Liver (tissue), 10 donors: ENCODE measurements at places on chromosomes 3 and 15. TPM values are rescaled to one million over a fixed set of nuclear protein-coding genes. Genes with fewer than 3 reads are reported as not detected.

DNA sequence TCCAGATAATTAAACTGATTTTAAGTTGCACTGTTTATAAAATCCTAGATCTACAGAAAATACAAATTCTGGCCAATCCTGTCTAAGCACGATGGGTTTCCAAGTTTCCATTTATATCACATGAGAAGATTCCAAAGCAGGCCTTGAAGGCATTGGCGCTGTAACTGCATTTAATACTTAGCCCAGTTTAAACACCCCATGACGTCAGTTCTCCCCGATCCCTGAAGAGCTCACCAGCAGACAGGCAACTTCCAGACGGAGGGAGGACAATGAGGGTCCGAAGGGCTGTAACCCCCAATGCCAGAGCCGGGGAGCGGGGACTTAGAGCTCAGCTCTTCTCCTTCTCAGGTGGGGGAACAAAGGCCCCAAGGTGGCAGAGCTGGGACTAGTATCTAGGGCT is 117.3 kb downstream of the XXYLT1 start:
- DNase-seq = no peak

The RASGRP1 gene
- 0.51 TPM for total RNA-seq

- no peak for DNase-seq
Measured at GRCh38 chr15:51132384-51133139, 37.9 kb upstream of the TNFAIP8L3 start.

- DNase-seq = no peak
Measured at GRCh38 chr15:22887157-22887951, 48.9 kb downstream of the NIPA2 start.

DNA sequence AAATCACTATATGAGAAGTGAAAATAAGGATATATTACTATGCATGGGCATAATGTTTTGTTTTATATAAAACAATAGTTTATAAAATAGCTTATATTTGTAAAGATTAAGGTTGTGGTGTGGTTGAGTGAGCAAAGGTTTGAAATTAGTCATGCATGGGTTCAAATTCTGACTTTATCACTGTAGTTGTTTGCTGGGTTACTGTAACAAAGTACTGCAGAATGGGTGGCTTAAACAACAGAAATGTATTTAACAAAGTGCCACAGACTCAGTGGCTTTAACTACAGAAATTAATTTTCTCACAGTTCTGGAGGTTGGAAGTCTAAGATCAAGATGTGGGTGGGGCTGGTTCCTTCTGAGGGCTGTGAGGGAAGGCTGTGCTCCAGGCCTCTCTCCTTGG is 184.8 kb upstream of the THRB start:
- DNase-seq = no peak

The THPO gene
- total RNA-seq = 6.0 TPM

DNA sequence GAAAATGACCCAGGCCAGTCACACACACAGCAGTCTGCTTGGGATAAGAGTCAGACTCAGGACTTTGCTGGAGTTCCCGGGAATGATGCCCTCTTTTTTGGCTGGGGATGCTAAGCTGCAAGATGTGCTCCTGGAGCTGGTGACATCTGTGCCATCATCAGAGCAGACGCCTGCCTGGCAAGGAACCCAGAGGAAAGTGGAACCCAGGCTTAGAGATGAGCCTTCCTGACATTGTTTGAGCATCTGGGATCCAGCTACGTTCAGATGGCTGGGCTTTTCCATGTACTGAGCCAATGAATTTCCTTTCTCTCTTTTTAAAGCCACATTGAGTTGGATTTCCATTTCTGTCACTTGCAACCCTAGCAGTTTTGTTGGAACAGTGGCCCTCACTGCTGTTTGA is 53.3 kb downstream of the EBLN2 start:
- DNase-seq = no peak

GRCh38 chr3:38095669-38096483 is 41.1 kb downstream of the ACAA1 start:
- DNase-seq = no peak

- DNase-seq = no peak
Measured at GRCh38 chr3:111610612-111611054, 15.5 kb upstream of the ZBED2 start.

GRCh38 chr3:197955892-197956477 is 4.0 kb upstream of the LMLN start:
- DNase-seq = no peak

DNA sequence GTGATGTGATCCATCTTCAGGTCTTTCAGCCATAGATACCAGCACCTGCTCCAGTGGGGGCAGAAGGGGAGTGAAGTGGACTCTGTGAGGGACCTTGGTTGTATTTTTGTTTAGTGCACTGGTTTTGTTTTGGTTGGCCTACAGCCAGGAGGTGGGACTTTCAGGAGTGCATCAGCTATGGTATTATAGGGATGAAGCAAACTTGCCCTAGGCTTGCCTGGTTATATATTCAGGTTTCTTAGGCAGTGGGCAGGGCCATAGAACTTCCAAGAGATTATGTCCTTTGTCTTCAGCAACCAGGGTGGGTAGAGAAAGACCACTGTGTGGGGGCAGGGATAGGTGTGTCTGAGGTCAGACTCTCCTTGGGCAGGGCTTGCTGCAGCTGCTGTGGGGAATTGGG is 337.3 kb upstream of the SGO1 start:
- no peak for DNase-seq

The NUDT16 gene
- 11.3 TPM for total RNA-seq

- no peak for DNase-seq
Measured at GRCh38 chr3:104947943-104948342, 418.8 kb upstream of the ALCAM start.

DNA sequence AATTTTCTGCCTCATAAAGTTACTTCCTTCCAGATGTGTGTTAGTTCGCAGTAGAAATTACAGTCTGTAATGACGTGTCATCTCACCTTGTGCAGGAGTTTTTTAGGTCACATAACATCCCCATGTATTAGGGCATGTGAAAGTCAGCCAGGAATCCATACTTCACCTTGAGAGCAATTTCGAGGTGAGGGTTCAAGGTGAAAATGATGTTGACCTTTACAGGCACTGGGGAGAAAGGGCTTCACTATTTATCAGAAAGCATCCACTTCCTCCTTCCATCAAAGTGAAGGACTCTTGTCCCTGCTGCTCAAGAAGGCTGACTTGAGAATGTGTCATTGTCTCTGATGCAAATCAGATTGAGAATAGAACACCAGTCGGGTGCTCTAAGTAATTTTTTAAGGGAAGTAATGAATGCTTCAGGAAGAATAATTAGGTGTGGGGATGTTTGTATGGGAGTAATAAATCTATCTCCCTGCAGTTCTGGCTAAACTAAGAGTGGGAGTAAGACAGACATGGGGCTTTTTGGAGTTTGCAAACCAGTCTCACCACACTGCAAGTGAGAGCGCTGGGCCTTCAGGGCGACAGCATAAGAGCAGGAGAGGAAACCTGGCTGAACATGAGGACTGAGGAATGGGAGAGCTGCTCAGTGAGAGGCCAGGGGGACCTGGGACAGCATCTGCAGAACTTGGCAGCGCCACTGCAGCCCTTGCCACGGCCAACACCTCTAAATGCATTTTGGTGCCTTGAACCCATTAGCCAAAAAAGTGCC is 85.9 kb upstream of the IL12A start:
- DNase-seq = no peak

GRCh38 chr3:138862531-138862923 is 27.8 kb upstream of the PIK3CB start:
- DNase-seq = no peak

- DNase-seq = no peak
Measured at GRCh38 chr3:122880173-122880572, 85.3 kb downstream of the SLC49A4 start.

The HYKK gene
- total RNA-seq = 7.7 TPM

DNA sequence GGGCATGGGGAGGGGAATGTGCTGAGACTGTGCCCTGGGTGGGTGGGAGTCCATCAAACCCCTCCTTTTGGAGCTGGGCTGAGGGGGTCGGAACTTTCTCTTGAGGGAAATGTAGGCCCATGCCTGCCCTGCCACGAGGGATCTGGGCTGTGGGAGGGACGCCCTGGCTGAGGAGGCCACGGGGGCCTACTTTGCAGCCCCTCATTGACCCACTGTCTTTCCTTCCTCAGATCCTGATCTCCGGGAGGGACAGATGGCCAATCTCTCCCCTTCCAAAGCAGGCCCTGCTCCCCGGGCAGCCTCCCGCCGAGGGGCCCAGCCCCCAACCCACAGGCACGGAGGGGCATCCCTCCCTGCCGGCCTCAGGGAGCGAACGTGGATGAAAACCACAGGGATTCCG is 25.3 kb downstream of the LOXL1 start:
- DNase-seq = no peak

GRCh38 chr15:45228931-45229330 is 23.1 kb upstream of the SLC28A2 start:
- DNase-seq = no peak

The ST3GAL6 gene
- 20.0 TPM for total RNA-seq

GRCh38 chr3:20480786-20481365 is 294.9 kb upstream of the SGO1 start:
- DNase-seq = no peak

DNA sequence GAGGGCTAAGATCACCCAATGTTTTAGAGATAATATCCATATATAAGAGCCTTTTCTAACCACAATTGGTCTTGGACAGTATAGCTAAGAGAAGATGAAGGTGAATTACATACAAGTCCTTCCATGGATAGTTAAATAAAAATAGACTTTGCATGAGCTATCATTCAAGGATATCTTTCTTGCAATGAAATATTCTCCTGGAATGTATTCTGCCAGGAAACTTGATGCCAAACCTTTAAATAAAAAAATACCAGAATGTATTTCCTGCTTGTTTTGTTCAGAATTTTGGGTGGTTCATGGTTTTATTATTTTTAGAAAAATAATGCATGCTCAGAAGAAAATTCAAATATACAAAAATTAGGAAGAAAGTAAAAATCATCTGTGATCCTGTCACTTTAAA is 88.8 kb upstream of the PPIB start:
- no peak for DNase-seq

The FBXW12 gene
- not detected for total RNA-seq

The CELSR3 gene
- total RNA-seq = 0.33 TPM

DNA sequence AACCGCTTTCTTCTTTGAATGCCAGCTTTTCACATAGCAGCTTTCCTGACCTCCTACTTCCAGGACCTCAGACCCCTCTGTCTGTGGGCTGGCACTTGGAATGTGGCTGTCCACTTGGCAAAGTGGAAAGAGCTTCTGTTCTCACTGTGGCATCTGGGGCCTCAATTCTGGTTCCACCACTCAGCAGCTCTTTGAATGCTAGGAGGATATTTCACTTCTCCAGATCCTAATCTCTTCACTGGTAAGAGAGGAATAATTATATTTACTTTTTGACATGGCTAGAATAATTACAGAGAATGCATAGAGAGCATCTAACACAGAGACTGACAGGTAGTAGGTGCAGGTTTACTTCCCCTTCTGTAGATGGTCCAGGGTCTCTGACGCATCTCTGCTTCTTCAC is 405.9 kb downstream of the LPP start:
- no peak for DNase-seq

The C3orf22 gene
- total RNA-seq = not detected

DNA sequence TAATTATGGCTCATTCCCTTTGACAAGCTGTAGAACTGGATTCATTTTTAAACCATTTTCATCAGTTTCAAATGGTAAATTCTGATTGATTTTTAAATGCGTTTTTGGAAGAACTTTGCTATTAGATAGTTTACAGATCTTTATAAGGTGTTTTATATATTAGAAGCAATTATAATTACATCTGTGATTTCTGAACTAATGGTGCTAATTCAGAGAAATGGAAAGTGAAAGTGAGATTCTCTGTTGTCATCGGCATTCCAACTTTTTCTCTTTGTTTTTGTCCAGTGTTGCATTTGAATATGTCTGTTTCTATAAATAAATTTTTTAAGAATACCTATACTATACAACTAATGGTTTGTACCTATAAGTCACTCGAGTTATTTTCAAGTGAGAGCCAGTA is 62.7 kb downstream of the PXYLP1 start:
- no peak for DNase-seq

The RNU5B-1 gene
- not detected for total RNA-seq

GRCh38 chr15:40472171-40472727 is 1.5 kb downstream of the CHST14 start:
- no peak for DNase-seq

The SNTN gene
- total RNA-seq = not detected

- DNase-seq = no peak
Measured at GRCh38 chr15:68252925-68253534, 23.5 kb upstream of the CLN6 start.

The CSPG4 gene
- total RNA-seq = 1.2 TPM

DNA sequence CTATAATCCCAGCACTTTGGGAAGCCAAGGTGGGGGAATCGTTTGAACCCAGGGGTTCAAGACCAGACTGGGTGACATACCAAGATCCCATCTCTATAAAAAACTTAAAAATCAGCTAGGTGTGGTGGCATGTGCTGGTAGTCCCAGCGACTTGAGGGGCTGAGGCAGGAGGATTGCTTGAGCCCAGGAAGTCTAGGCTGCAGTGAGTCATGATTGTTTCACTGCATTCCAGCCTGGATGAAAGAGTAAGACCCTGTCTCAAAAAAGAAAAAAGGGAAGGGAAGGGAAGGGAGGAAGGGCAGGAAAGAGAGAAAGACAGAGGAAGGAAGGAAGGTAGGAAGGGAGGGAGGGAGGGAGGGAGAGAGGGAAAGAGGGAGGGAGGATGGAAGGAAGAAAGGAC is 133.7 kb upstream of the LRRN1 start:
- no peak for DNase-seq

The NANOGP8 gene
- not detected for total RNA-seq

DNA sequence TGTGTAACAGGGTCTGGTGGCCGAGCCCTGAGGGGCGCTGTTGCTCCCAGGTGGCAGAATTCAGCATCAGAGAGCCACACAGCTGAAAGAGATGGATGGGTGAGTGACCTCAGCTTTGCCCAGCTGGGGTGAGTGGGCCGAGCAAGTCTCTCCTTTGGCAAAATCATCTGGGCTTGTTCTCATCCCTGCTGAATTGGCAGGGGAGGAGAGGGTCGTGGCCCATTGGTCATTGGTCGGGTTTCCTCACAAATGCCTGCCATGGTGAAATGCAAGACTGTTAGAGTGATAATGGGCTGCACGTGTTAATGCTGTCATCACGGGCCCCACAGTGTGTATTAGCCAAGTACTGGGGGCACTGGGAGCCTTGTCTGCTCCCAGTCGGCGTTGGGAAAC is 15.9 kb downstream of the ABHD2 start:
- no peak for DNase-seq

The CYFIP1 gene
- 48.3 TPM for total RNA-seq

GRCh38 chr3:7565574-7565973 is 704.7 kb downstream of the GRM7 start:
- DNase-seq = no peak

The RSL24D1 gene
- total RNA-seq = 33.3 TPM

DNA sequence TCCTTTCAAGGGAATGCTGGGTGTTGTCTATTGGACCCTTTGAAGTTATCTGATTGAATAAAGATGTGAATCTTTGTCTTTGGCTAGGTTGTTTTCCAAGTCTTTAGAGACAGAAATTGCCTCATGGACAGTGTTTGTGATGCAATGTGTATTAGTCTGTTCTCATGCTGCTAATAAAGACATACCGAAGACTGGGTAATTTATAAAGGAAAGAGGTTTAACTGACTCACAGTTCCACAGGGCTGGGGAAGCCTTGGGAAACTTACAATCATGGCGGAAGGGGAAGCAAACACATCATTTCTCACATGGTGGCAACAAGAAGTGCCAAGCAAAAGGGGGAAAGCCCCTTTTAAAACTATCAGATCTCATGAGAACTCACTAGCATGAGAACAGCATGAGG is 88.8 kb upstream of the PLXND1 start:
- DNase-seq = no peak
